Stimulated activated CD8-positive, alpha-beta memory T cell treated with anti-CD3 and anti-CD28 coated beads, Interleukin-7, amount 100 ng/mL, for 1 hour (primary cell): ENCODE measurements at places on chromosomes 13 and 19.

- DNase-seq: no peak
Observed at GRCh38 chr13:39779337-39780265, 124.1 kb downstream of the COG6 start.

GRCh38 chr13:80921541-80921940 lies 580.6 kb upstream of the SPRY2 start:
- no peak for DNase-seq

DNA sequence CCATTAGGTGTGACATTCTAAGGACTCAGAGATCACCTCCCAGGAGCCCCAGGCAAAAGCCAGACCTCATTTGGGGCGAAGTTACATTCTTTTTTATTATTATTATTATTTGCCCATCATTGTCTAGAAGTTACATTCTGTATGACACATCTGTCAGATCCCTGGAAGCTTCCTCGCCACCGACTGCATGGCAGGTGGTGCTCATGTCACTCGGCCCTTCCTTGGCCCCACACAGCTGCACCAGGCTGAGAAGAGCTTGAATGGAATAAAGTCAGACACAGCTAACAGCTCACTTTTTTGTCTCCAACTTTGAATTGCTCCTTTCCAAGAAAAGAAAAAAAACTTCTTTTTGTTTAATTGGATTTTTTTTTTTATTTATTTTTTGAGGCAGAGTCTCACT lies 41.4 kb upstream of the LDLR start:
- DNase-seq: no peak

- peak; percentile 92 for DNase-seq
Observed at GRCh38 chr19:51593969-51594773, 23.1 kb downstream of the ZNF175 start.

- DNase-seq: no peak
Observed at GRCh38 chr19:5125797-5126497, 157.0 kb downstream of the KDM4B start.

GRCh38 chr19:12867120-12868099 lies 13.8 kb downstream of the DNASE2 start:
- DNase-seq: peak; percentile 39

DNA sequence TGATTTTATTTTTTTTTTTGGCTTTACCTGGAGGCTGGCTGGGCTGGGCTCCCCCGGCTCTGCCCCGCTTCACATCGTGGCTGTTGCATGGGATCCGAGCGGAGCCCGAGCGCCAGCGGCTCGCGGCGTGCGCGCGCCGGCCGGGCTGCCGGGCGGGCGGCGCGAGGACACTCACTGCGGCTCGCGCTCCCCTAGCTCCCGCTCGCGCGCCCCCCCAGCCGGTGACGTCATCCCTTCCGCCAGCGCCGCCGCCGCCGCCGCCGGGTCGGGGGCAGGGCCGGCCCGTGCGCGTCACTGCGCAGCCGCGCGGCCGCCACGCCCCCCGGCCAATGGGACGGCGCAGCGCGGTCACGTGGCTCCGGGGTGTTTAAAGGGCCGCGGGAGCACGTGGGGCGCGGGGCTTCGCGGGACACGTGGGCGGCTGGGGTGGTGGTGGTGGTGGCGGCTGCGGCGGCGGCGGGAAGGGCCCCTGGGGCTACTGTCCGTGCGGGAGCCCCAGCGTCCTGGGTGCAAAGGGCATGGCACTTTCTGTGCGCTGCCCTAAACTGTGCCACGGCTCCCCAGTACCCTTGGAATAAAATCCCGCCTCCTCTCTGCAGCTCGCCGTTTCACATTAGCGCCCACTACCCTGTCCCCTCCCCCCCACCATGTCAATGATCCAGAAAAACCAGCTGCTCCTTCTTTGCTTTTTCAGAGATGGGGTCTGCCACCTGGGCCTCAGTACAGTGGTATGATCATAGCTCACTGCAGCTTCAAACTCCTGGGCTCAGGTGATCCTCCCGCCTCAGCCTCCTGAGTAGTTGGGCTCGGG lies at the start of gene PTPRS:
Gene PTPRS, minus strand, starts transcription at position 176 of the 811 bp plus-strand sequence. CDS start 54,672 bp downstream, outside the sequence.
- DNase-seq: peak; percentile 37

DNA sequence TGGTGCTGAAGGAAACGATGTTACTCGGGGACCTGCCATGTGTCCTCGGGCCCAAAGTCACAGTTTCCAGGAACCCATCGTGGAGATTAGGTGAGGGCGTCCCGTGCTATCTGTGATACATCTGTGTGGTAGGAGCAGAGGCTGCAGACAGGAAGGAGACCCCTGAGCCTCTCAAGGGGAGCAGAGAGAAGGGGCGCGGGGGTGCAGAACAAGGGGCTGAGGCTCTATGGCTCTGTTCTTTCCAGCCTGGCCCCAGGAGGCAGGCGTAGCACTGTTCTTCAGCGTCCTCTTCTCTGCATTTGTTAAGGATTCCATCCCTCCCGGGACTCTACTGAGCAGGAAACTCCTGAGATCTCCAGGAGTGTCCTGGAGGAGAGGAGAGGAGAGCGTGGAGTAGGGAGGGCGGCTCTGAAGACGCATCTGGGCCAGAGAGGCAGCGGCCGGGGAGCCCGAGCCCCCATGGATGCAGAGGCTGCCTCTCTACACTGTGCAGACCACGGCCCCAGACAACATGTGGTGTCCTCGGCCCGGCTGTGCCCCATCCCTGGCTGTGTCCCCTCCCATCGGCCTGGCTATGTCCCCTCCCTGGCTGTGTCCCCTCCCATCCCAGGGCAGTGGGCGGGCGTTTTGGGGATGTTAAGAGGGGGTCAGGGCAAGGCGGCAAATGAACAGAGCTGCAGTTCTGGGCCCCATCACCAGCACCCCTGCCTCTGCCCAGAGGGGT lies 118.0 kb downstream of the ATP11A start:
- DNase-seq: no peak

- DNase-seq: peak; percentile 50
Observed at GRCh38 chr19:42529248-42529764, 1.0 kb upstream of the CEACAM1 start.

DNA sequence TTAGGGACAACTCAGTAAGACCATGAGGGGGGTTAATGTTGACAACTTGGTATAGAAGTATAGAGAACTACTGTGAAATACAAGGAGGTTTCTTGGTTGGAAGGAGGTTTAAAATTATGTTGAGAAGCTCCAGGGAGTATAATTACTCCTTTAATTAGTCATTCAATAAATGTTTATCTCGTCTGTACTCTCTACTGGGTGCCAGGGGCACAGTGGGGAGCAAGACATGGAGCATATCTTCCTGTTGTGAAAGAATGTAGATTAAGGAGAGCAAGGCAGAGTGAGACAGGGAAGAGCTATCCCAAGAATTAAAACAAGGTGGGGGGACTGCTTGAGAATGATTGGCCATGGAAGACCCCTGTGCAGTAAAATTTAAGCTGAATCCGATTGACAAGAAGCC lies 33.7 kb upstream of the TDRD3 start:
- DNase-seq: no peak

DNA sequence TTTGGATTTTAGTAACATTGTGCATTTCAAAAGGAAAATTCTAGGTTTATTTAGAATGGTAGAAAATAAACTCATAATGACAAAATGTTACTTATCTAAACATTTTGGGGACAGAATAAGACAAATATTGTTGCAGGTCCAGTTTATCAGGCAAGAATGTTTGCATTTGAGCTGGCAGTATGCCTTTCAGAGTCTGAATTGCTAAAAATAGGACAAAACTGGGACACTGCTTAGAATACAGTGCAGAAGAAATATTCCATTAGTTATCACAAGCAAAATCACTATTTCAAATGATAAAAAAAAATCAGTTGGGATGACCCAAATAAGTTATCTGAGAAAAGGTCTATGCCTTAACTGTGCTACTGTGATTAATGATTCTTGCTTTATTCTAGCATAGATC lies 870.3 kb upstream of the MIR17HG start:
- no peak for DNase-seq

DNA sequence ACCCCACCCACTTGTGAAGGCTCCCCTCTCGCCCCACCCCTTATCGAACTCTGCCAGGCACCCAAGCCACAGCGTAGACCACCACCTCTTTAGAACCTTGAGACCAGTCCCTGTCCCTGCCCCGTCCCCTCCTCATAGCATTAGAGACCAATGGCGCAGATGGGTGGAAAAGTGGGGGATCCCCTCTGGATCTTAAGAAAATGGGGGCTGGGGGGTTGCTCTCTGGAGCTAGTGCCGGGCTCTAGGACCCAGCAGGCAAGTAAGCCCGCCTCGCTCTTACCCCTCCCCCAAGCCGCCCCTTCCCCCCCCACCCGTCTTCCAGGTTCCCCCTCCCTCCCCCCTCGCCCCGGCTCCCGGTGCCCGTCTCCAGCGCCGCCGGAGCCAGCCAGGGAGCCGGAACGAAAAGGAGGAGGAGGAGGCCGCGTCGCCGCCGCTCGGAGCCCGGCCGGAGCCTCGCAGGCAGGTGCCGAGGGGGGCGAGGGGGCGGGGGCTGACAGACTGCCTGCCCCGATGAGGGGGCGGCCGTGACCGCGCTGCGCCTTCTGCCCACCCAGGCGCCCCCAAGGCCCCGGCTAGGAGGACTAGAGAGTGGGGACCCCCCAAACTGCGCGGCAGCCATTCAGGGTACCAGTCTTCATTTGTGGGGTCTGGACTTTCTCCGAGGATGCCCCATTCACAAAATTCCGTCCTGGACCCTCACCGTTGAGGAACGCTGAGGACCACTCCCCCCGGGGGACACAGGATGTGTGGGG lies at the start of gene SPRED3:
Gene SPRED3, plus strand, starts transcription at position 349 of the 752 bp plus-strand sequence. CDS start 1,606 bp downstream, outside the sequence.
- no peak for DNase-seq

DNA sequence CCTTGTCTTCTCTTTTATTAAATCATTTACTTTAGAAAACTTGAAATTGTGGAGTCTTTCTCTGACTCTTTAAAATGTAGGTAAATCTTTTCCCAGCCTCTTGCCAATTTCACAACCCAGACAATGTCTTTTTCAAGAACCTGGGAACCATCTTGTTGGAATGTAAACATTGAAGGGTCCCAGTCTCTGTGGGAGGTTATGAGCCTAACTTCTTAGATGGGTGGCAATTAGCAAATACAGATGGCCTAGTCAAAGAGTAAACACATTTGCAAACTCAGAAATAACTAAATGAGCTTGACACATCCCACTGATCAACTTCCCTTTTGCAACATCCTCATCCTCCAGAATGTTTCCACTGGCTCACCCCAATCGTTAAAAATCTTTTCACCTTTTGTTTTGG lies 721.0 kb downstream of the PCDH9 start:
- DNase-seq: no peak

DNA sequence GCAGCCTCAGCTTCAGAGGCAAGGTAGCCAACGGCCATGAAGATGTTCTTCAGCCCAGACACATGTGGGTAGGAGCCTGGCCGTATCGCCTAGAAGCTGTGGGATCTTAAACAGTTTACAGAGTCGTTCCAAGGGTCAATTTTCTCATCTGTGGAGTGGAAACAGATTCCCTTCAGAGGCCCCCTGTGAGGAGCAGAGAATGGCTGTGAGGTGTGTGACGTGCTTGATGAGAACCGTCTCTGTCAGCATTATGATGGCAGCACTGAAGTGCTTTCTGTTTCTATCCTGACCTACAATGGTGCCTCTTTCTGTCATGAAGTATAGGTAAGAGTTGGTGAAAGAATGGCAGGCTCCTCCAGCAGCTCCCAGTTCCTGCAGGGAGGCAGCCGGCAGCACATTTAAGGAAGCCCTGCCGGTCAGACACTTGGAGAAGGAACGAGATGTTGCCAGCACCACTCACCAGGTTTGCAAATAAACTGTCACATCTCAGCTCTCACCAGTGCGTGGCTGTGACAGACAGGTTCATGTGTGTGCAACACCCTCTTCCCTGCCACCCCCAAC lies 277.3 kb downstream of the FOXO1 start:
- no peak for DNase-seq

GRCh38 chr19:29785955-29786589 lies 25.7 kb upstream of the CCNE1 start:
- no peak for DNase-seq

GRCh38 chr19:58059003-58059670 lies at the start of gene ZNF135:
Gene ZNF135, plus strand, starts transcription at chr19:58059282. Its CDS starts 721 bp downstream, at chr19:58060003.
- peak; percentile 34 for DNase-seq

- DNase-seq: no peak
Observed at GRCh38 chr13:77749344-77749880, 51.9 kb downstream of the SLAIN1 start.

DNA sequence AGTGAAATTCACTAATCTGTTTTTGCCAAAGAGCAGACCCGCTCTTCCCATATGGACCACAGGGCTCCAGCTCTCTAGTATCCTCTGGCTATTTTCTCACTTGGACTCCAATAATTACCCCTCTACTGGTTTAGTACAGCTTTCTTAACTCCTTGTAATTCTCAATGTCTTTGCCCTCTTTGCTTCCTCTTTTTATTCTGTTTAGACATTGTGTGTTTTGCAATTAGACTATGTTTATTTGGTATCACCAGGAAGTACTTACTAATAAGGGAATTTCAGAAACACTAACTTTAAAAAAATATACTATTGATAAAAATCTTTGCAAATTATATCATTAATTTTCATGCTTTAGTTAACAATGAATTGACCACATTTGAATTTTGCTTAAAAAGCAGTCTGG lies 111.6 kb upstream of the OBI1 start:
- no peak for DNase-seq

GRCh38 chr19:43485951-43486350 lies 18.6 kb downstream of the PHLDB3 start:
- no peak for DNase-seq

DNA sequence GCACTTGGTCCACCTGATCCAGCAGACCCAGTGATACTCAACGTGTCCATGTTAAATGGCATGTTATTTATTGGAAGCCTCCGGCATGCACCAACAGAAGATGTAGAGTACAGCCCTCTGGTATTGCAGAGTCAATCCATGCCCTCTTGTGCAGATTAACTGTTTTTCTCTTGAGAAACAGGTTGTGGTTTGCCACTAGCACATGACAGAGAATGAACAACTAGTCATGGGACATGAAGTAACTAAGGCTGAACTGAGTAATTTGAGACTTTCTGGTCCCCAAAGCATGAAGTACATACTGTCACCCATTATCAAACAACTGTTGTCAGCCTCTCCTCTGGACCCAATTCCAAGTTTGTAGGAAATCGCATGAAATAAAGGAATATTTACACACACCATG lies 3.2 kb downstream of the ZNF562 start:
- DNase-seq: no peak

DNA sequence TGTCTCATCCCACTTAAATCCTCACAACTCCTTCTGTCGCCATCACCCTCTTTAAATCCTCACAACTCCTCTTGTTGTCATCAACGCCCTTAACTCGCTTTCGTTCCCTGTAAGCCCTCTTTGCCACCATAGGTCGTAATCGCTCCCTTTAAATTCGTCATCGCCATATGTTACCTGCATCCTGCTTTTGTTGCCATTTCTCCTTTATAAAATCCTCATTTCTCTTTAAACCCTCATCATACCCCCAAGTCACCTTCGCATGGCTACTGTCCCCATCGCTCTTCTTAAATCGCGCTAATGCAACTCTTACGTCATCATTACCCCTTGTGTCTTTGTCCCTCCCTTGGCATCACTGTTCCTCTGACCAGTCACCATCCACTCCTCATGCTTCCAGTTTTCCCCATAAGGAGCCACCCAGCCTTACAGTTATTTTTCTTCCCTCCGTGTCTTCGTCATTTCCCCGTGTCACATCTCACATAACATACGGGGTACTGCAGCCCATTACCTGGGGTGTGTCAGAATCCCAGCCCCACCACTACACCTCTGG lies 539 bp downstream of the PLD3 start:
- no peak for DNase-seq

GRCh38 chr19:33257828-33258227 lies 32.2 kb upstream of the SLC7A10 start:
- DNase-seq: no peak

- DNase-seq: no peak
Observed at GRCh38 chr19:23787106-23787505, 28.4 kb upstream of the ZNF681 start.

GRCh38 chr13:34762312-34762711 lies 179.8 kb upstream of the NBEA start:
- DNase-seq: no peak
